NCI-H1436 (cell line): ENCODE measurements at places on chromosomes 3 and 15.

DNA sequence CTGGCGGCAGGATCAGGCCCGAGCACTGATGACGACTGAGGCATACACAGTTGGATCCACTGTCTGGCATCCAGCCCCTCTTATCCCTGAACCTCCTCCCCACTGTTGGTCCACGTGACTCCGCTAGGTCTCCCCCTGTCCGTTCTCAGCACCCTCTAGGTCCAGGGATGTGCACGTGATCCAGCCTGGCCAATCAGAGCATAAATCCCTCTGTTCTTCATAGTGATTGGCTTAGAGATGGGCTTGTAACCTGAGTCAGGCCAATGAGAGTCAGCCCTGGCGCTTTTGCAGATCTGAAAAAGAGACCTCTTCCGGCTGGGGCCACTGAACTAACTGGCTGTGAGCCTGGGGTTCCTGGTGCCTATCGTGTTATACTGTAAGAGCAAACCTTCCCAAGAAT is 20.5 kb upstream of the IQSEC1 start:
- DNase-seq = no peak

GRCh38 chr3:175798326-175798725 is 939.2 kb downstream of the NAALADL2 start:
- no peak for DNase-seq

DNA sequence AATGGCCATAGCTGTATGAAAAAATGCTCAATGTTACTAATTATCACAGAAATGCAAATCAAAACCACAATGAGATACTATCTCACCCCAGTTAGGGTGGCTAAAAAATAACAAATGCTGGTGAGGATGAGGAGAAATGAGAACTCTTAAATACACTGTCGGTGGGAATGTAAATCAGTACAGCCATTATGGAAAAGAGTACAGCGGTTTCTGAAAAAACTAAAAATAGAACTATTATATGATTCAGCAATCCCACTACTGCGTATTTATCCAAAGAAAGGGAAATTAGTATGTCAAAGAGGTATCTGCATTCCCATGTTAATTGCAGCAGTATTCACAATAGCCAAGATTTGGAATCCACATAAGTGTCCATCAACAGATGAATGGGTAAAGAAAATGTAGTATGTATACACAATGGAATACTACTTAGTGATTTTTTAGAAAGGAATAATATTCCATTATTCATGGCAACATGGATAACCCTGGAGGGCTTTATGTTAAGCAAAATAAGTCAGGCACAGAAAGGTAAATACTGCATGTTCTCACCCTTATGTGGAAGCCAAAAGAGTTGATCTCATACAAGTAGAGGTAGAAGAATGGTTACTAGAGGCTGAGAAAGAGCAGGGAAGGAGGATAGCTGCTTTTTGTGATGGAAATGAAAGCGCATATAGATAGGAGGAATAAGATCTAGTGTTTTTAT is 35.0 kb downstream of the SERP1 start:
- DNase-seq = no peak

- DNase-seq = no peak
Observed at GRCh38 chr15:85463276-85463892, 83.0 kb downstream of the AKAP13 start.

- DNase-seq = no peak
Observed at GRCh38 chr3:184563941-184564684, 2.5 kb downstream of the EPHB3 start.

DNA sequence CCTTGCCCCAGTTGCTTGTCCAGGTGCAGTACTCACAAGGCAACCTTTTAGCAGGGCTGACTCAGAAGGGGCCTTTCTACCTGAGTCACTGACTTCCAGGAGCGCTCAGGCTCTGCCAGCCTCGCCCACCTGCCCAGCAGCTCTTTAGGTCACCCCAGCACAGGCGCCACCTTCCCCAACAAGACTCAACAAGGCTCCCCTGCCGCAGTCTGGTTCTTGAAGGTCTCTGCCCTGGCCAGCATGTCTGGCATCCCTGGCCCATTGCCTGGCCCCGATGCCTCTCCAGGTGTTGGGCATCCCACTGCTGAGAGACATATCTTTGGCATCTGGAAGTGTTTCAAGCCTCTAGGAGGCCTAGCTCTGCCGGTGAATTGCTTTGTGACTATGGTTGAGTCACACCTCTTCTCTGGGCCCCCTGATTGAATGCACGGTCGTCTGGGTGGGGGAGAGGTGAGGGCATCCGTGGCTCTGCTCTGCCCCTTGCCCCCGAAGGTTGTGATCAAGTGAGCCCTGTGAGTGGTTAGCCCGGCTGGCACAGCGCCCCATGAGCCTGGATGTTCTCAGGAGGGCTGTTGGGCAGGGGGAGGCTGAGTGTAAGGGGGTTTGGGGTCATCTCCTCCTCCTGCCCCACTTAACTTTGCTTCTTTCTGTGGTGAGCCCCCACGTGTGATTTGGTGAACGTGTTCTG is 21.6 kb downstream of the SNX33 start:
- no peak for DNase-seq

DNA sequence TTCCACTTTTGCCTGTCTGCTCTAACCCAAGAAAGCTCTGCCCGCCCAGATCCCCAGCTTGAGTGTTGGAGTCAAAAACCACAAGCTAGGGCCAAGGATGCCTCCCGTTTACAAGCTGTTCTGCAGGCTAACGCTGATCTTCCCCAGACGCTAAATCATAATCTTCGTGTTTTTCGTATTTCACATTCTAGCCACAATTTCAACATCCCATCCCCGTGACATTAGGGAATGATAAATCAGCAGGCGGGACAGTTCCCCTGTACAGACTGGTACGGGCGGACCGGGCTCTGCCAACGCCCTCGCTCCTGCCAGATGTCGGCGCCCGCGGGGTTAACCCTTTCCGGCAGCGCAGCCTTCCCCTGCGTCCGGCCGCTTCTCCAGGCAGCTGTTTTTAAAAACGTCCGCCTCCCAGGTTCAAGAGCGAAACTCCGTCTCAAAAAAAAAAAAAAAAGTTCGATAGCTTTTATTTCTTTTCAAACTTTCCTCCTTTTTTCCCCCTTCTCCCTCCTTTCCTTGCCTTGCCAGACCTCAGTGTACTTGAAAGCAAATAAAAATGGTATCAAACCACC is 81.0 kb upstream of the BNC1 start:
- no peak for DNase-seq

- DNase-seq = no peak
Observed at GRCh38 chr3:99934975-99935797, 117.5 kb downstream of the CMSS1 start.

DNA sequence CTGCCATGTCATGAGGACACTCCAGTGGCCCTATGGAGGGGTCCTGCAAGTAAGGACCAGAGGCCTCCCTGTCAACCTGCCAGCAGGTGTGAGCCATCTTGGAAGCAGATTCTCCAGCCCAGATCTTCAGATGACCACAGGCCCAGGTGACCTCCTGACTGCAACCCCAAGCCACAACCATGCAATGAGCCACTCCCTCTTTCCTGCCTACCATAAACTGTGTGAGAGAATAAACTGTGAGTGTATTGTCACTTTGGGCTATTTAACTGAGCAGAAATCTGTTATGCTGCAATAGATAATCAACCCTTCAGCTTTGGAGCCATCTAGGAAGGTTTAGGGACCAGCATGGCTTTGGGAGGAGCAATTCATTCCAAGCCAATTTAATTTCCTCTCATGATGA is 367.9 kb downstream of the SHQ1 start:
- no peak for DNase-seq

GRCh38 chr15:66965201-66965900 is 100.1 kb upstream of the SMAD3 start:
- DNase-seq = no peak

- no peak for DNase-seq
Observed at GRCh38 chr3:180324791-180325190, 277.2 kb upstream of the TTC14 start.

DNA sequence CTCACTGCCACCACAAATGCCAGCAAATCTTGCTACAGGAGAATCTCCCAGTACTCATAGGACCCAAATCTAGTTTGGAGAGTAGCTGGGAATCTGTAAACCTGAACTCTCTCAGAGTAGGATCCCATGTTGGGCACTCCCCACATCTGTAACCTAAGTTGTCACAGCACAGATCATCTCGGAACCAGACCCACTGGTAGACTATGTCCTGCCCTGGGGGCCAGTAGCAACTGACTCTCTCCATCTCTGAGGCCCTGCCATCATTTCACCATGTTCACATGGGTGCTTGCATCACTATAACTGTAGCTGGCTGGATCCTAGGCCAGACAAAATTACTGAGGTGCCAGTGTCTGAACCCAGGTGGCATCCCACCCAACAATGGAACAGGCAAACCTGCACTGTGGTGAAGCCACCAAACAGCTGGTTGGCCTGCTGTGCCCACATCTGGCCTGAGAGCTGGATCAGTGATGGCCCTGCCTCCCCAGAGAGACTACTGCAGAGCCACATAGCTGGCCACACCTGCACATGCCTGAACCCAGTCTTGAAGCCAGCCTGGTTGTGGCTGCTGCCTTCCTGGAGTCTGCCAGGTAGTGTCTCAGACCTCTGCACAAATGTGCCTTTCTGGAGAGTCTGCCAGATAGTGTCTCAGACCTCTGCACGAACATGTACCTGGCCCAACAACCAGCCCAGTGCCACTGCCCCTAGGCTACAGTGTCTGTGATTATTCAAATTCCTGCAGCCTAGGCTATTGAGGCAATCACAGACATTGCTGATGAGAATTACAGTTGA is 82.0 kb downstream of the ISL2 start:
- DNase-seq = no peak

DNA sequence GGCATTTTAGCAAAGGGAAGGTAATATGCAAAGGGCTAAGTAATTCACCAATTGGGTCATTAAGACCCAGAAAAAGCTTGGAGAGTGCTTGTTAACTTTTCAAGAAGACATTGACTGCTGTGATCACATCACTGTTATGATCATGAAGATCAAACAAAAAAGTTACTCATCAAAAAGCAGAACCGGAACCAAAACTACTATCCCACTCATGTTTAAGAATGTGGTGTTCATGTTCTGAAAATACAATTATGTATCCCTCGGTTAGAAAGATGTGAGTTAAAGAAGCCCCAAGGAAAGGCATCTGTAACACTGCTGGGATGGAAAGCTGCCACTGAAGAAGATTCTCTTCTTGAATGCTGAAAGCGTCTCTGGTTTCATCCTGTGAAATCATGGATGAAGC is 32.6 kb downstream of the BBX start:
- no peak for DNase-seq

- no peak for DNase-seq
Observed at GRCh38 chr3:37937156-37937555, 53.4 kb upstream of the VILL start.

DNA sequence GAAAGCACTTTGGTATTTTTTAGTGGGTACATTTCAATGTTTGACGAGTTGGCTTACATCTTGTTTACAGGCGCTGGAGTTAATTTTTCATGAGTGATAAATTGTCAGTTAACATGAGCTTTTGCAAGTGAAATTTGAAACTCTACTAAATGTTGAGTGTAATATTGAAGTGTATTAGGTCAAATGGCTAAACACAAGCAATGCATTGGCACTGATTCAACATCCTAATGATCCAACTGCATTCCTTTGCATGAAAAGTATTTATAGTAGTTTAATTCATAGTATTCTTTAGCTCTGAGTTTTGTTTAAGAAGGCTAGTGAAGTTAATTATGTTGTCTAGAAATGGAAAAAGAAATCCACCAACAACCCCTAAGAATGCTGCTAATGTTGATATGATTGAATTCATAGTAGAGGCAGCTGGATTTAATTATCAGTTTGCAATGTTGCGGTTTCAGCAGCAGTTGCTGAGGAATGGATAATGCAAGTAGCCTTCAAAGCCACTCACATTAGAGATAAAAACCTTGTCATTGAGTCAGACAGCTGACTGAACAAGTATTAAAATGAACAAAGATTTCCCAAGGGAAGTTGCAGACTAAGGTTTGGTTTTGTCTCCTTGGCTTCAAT is 245.6 kb upstream of the GOLIM4 start:
- no peak for DNase-seq

DNA sequence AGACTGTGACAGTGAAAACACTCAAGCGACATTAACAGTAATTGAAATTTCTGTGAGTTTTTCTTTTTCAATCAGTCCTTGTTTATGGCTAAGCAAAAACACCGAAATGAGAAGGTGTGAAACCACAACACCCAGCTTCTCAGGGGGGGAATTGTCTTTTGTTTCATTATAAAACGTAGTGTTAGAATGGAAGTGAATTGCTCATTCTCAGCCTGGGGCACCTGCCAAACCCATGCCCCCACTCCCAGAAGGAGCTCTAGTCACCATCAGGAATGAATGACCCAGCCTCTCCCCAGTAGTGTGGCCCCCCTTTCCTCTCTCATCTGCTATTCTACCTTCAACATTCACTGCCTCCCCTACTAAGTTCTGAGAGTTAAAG is 185.8 kb upstream of the CFAP20DC start:
- DNase-seq = no peak

GRCh38 chr15:91947293-91947679 is 93.8 kb downstream of the SLCO3A1 start:
- DNase-seq = no peak

DNA sequence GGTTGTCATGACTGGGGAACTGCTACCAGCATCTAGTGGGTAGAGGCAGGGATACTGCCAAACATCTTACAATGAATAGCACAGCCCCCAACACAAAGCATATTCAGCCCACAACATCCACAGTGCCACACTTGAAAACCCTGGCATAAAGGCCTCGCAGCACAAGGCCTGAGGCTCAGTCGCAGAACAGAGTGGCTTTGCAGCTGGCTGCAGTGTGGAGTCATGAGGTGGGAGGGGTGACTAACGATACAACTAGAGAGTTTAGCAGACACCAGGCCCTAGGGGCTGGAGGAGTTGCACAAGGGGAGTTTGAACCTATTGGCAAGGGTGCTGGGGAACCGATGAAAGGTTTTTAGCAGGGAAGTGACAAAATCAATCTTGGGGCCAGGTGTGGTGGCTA is 32.1 kb downstream of the GRK7 start:
- no peak for DNase-seq
